ENCODE measurements at places on chromosomes 2 and 18. TPM values are rescaled to one million over a fixed set of nuclear protein-coding genes. Genes with fewer than 3 reads are reported as not detected.

GRCh38 chr2:28411956-28412609 is 19.4 kb downstream of the FOSL2 start:
- DNase-seq: peak; percentile 43

Gene REG3G
- 29.5 TPM for total RNA-seq

- DNase-seq: peak; percentile 19
Measured at GRCh38 chr18:35672897-35673296, 91.4 kb downstream of the GALNT1 start.

Gene CDK5R2
- 0.46 TPM for total RNA-seq

DNA sequence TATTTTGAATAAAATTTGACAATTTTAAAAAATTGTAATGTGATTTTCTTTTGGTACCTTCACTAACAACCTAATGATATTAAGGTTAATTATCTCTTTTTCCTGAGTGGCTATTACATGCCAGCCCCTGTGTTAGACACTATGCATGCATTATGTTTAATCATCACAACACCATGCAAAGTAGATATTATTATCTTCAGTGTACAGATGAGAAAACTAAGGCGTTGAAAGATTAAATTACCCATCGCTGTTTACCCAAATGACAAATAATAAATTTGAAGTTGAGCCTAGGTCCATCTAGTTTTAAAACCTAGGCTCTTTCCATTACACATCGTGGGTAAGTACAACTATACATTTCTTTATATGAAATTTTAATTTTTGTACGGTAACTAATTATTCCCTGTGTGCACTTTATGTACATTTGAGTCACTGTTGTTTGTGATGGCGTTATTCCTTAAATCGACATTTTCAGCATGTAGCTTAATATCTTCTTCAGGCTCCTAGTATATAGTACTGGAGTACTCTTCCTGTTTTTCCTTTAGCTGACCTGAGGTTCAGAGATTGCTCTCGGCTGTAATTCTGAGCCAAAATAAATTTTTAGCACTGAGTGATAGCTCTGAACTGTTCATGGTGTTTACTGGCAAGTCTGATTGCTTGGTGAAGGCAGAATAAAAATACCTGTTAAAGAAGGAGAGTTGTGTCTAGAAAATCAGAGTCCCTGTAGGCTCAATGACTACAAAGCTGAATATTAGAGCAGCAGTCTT is 13.9 kb upstream of the MBD2 start:
- DNase-seq: no peak
